Right kidney (tissue), 9 donors: ENCODE measurements at places on chromosomes 1 and 21.

DNA sequence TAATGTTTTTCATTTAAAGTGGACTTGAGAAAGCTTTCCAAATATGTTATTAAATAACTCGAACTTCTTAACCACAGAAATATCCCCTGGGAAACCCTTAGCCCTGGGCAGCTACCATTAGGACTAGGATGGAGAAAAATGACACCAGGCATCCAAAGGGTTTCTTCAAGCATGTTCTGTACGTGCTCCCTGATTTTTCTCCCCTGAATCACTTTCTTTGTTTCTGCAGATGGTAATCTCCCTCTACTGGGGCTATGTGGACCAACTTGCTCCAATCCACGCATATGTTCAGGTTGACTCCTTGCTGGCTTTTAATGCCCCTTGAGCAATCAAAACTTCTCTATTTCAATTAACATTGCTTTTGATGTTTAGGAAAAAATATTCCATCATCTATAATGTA, 312.7 kb upstream of the C1orf87 start:
- DNase-seq: no peak

DNA sequence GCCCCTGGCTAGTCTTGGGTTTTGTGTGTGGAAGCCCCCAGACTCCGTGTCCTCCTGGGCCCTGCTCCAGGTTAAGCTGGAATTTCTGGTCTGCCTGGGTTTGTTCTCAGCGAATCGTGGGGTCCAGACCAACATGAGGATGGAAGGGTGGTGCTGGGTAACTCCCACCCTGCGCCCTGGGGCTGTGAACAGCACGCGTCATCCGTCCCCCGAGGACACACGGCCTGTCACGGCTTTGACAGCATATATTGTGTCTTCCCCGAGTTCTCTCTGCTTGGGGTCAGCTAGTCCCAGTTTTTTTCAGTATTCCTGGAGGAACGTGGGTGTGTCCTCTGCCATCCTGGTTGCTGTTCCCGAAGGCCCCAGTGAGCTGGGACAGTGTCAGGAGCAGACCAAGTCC, 11.8 kb downstream of the GPR137B start:
- DNase-seq: no peak

DNA sequence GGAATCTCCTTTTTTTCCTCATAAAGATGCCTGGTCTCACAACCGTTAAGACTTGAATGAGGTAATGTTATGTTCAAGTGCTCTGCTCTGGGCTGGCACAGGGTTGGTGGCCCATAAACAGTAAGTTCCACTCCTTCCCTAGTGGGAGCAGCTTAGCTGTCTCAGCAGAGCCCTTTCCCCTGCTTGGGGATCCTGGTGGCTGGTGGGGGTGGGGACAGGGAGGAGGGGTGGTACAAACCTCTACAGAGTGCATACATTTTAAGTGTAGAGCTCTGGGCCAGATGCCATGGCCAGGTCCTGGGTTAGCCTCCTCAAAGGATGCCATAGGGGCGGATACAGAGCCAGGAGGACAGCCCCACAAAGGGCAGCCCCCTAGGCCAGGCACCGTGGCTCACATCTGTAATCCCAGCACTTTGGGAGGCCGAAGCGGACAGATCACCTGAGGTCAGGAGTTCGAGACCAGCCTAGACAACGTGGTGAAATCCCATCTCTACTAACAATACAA, 20.7 kb upstream of the PADI1 start:
- DNase-seq: no peak

DNA sequence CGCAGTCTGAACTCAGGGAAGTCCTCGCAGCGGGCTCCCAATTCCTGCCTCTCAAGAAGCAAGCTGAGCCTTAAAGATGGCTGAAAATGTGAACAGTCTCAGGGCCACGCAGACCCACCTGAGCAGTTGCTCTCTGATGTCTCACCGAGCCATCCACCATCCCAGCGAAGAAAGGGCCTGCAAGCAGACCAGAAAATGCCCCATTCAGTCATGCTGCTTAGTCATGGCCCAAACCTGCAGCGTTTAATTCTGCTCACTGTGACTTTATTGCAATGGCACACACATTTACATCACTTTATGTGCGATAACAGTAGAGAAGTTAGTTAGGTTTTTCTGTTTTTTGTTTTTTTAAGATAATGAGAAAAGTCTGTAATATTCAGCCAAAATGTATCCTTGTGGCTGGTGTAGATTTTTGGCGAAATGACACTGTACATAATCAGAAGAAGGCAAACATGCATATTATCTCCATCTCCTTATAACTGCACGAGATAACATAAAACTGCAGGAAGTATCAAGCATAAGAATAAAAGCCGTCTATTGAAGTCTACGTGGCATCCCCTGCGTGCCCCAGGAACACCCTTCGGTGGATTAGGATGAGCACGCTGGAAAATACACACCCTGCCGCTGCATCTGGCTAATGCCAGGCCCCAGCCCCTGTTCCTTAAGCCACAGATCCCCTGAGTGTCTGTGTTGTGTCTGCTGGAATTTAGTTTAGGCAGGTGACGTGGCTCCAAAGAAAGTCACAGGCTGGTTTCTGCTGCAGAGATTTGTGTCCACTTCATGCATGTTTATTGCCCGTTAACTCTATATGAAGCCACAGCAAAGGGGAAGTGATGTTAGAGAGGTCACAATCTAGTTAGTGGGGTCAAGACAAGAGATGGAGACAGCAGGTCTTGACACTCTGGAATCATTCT, 119.8 kb upstream of the IRF2BP2 start:
- DNase-seq: no peak

DNA sequence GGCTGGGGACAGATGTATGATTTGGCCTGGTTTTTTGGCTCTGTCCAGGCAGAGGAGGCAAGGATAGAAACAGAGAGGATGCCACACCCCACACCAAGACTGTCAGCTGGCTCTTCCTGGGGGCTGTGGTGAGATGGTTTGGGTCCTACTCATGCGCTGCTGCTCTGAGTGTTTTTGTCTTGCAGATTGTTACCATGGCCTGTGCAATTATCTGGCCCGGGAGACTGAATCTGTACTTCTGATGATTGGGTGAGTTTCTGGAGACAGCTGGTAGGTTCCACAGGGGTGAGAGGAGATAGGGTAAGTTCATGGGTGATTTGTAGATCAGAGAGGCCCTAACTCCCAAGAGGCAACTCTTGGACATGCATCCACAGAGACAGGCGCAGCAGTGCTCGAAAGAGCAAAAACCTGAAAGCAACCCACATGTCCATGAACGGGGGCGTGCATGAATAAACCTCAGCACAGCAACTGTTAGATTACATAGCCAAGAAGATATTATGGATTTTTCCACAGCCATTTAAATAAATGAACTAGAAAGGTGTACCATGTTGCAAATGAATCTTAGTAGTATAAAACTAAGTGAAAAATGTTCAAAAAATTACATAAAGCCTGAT, 17.8 kb downstream of the AADACL4 start:
- no peak for DNase-seq

GRCh38 chr21:46646541-46647154, 11.2 kb downstream of the PRMT2 start:
- DNase-seq: no peak

GRCh38 chr1:87104140-87104539, 189.7 kb downstream of the HS2ST1 start:
- no peak for DNase-seq

GRCh38 chr1:107549152-107549810, 408.4 kb downstream of the NTNG1 start:
- DNase-seq: no peak

- DNase-seq: no peak
Measured at GRCh38 chr1:67451815-67452214, 21.6 kb upstream of the SERBP1 start.

DNA sequence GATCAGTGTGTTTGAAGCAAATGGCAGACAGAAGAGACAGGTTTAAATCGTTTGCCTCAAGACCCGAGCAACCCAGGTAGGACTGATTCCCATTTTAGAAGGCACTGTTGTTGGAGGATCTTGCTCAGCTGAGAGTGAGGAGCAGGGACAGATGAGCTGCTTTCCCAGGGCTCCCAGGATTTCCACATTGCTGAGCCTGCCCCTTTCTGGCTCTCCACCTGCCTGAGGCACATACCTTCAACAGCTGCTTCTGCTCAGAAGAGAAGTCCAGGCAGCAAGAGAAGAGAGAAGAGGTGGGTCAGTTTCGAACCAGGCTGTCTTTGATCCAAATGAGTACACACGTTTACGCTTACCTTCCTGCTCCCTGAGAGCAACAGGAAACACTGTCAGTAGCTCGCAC, 5.7 kb downstream of the TNNT2 start:
- DNase-seq: no peak

DNA sequence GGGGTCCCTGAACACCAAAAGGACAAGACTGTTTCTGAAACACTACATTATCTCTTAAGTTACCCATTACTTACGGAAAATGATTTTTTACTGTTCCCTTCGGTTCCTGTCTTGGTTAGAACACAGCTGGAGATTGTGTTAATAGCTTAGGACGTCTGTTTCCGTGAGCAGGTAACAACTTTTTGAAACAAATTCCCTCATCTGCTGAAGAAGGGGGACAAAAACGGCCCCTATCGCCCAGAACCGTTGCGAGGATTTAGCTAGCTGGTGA, 67.8 kb downstream of the SLC35A3 start:
- DNase-seq: peak; percentile 82

GRCh38 chr1:117093091-117093534, 28.4 kb downstream of the TRIM45 start:
- DNase-seq: peak; percentile 43

DNA sequence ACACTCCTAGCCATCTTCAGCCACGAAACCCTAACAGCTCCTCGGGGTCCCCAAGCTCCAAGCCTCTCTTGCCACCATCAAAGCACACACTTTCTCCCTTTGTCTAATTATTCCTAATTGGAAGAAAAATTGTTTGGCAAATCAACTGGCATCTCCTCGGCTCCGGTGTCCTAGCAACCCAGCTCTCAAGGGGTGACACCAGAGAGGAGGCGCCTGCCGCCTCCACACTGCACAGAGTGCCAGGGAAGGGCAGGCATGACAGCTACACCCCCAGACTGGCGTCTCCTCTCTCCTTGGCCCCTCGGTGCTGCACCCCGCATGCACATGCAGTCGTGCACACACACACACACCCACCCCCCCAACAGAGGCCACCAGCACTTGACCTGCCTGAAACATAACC, 18.2 kb upstream of the GJB5 start:
- DNase-seq: no peak

GRCh38 chr1:63350320-63350719, 17.1 kb upstream of the ALG6 start:
- DNase-seq: no peak

DNA sequence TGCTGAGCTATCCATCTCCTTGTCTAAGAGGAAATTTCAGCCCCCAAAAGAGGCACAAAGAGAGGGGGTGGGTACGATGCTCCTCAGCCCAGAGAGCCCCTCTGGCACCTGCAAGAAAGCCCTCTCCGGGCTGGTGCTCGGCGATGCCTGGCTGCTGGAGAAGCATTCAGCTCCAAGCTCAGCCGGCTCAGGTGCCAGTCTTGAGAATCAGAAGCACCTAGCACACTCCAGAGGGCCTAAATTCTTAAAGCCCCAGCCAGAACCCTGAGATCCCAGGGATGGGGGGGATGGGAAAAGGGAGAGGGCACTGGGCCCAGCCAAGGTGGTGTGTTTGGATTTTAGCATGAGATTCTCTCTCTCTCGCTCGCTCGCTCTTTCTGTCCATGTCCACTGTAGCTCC, 2.9 kb downstream of the GRIK3 start:
- DNase-seq: no peak

- no peak for DNase-seq
Measured at GRCh38 chr1:9473032-9473807, 66.0 kb upstream of the SLC25A33 start.

- no peak for DNase-seq
Measured at GRCh38 chr1:80424249-80424648, 1376.5 kb upstream of the ADGRL2 start.

DNA sequence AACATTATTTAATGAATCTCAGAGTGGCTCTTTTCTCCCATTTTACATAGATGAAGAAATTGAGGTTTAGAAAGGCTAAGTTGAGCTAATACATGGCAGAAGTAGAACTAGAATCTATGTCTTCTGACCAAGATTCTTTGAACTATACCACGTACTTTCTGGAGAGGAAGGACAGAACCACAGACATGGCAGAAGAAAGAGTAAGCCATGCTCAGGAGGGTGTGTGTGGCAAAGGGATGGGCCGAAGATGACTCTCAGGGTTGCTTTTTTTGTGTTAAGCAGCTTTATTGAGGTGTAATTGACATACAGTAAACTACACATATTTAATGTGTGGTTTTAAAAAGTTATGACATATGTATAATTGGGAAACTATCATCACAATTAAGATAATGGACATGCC, 69.5 kb downstream of the PEX14 start:
- DNase-seq: no peak

GRCh38 chr1:13901039-13901438, 201.1 kb downstream of the PRDM2 start:
- no peak for DNase-seq

DNA sequence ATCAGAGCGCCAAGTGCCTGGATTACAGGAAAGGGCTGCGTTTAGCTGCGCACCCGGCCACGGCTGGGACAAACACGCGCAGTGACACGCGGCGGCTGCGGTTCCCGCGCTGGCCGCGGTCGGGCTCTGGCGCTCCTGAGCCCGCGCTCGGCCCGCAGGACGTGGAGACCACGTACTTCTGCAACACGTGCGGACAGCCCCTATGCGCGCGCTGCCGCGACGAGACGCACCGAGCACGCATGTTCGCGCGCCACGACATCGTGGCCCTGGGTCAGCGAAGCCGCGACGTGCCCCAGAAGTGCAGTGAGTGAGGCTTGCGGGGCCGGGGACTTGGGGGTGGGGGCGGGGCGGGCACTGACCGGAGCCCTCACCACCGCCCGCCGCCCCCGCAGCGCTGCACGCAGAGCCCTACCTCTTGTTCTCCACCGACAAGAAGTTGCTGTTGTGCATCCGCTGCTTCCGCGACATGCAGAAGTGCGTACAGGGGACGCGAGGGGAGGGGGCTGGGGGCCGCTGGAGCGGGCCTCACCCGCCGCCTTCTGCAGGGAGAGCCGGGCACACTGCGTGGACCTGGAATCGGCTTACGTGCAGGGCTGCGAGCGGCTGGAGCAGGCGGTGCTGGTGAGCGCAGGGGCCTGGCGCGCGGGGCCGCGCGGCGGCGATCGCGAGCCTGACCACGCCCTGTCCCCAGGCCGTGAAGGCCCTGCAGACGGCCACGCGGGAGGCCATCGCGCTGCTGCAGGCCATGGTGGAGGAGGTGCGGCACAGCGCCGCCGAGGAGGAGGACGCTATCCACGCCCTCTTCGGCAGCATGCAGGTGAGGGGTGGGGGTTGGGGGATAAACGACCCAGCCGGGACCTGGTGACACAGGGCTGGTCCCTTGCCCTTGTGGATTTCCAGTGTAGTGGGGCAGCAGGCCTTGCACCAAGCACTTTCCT, 3.1 kb downstream of the RNF207 start:
- peak; percentile 60 for DNase-seq

DNA sequence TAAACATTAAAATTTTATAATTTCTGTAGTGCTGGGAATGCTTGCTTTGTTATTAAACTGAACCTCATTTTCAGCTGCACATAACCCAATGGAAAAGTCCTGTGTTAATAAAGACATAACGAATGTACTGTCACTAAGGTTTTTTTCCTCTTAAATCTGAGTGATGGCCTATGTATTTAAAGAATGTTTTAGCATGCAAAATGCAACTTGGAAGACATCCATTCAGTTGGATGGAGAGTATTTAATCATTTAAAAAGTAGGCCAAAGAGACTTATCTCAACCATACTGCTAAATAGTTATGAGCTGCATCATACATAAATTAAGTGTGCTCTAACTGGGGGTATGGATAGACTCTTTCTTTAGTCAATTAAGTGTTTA, 48.5 kb downstream of the RWDD3 start:
- no peak for DNase-seq

GRCh38 chr1:61428146-61428545, 296.8 kb downstream of the TM2D1 start:
- no peak for DNase-seq
